GM12878 (cell line): ENCODE measurements at places on chromosomes 7 and 10. TPM values are rescaled to one million over a fixed set of nuclear protein-coding genes. Genes with fewer than 3 reads are reported as not detected.

The SEMA4G gene
- polyA plus RNA-seq: 0.16 and 0.88 TPM in 2 replicates

The HOXA4 gene
- polyA plus RNA-seq: not detected in 2 replicates

The SPDYE8 gene
- 0.43 and 0.83 TPM in 2 replicates for polyA plus RNA-seq

The ZPBP gene
- polyA plus RNA-seq: not detected in 2 replicates

The HOXA3 gene
- polyA plus RNA-seq: not detected in 2 replicates

The H2BK1 gene
- polyA plus RNA-seq: not detected in 2 replicates

The MKLN1 gene
- polyA plus RNA-seq: 36.8 and 39.1 TPM in 2 replicates

The ITPRID1 gene
- not detected in 2 replicates for polyA plus RNA-seq

The BCL7B gene
- polyA plus RNA-seq: 45.2 and 61.7 TPM in 2 replicates

The ZNF488 gene
- not detected in 2 replicates for polyA plus RNA-seq

The LIPK gene
- polyA plus RNA-seq: not detected in 2 replicates

The CYP2C18 gene
- polyA plus RNA-seq: 0.19 TPM in 1 of 2 replicates, not detected in the other

The ANXA8L1 gene
- polyA plus RNA-seq: 0.29 and 0.37 TPM in 2 replicates

The CHAT gene
- not detected in 2 replicates for polyA plus RNA-seq

The WASHC2A gene
- polyA plus RNA-seq: 24.9 and 25.0 TPM in 2 replicates

The STRIP2 gene
- polyA plus RNA-seq: 2.2 and 3.2 TPM in 2 replicates

The IFIT3 gene
- 49.0 and 53.0 TPM in 2 replicates for polyA plus RNA-seq

The FAM20C gene
- not detected in 2 replicates for polyA plus RNA-seq
